ENCODE measurements at places on chromosomes 12 and 14.

GRCh38 chr12:117778656-117779055 is 190.1 kb downstream of the KSR2 start:
- no peak for DNase-seq

GRCh38 chr14:63563370-63564026 is 20.3 kb upstream of the PPP2R5E start:
- no peak for DNase-seq

DNA sequence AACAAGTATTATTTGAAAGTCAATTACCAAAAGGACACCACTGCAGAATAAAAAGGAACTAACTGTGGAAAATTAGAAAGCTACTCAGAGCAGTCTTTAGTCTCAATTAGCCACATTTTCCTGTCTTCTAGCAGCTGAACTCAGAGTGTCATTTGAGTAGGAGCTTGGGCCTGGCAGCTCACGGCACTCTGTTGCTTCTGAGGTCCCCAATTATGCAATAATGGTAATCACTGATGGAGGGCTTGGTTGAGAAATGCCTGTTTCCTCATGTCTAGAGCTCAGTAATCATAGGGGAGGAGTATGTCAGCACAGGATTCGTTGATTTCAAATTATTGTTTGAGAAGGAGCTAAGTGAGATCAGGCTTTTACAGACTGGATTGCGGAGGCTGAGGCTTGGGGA is 108.6 kb downstream of the VRK1 start:
- DNase-seq = no peak

- peak; percentile 83 for DNase-seq
These were observed 16.5 kb downstream of the SELPLG start for GRCh38 chr12:108616941-108617858.

DNA sequence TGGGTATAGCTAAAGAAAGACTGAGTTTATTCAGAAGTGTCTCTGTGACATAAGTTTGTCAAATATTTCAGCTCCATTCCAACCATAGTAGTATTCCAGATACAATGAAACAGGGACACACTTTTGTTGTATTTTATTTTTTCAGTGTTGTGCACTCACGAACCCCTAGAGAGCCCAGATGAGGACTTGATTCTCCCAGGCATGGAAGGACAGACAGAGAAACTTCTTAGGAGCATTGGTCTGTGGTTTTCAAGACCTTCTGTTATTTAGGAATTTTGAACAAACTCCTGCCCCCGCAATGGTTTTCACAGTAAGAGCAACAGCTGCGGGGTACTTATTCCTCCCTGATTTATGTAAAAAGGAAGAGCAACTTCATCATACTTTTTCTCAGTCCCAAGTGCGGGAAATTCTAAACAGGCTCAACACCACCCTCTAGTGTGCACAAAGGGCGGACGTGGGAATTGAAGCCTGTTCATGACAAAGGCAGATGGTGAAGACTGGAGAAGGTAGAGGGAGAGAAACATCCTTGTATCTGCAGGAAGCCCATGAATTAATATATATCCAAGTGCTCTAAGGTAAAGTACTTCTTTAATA is 147.6 kb downstream of the PAH start:
- DNase-seq = peak; percentile 18

DNA sequence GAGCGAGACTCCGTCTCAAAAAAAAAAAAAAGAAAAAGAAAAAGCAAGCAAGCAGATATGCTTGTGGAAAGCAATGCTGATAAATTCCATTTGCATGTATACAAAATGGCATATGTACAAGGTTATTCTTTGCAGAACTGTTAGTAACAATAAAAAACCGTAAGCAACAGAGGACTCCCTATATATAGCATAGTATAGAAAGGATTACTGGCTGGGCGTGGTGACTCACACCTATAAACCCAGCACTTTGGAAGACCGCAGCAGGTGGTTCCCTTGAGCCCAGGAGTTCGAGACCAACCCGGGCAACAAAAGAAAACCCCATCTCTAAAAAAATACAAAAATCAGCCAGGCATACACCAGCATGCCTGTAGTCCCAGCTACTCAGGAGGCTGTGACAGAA is 13.5 kb downstream of the GCN1 start:
- no peak for DNase-seq

DNA sequence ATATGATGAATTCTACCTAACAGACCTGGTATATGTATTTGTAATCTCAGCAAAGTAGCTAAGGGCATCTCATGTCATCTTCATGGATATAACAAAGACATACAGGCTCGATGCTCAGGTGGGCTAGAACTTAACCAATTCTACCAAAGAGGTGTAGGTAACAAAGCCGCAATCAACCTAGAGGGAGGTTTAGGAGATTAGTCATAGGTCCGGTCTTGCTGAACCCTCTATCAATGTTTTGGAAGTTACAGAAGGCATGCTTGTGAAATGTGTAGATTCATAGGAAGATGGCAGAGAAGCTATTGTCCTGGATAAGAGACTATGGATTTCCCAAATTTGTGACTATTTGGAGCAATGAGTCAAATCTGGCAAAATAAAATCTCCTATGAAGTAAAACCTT is 42.6 kb upstream of the SYCP3 start:
- DNase-seq = no peak

GRCh38 chr14:35890308-35890707 is 64.2 kb downstream of the BRMS1L start:
- no peak for DNase-seq

GRCh38 chr14:24991288-24991687 is 58.7 kb downstream of the STXBP6 start:
- no peak for DNase-seq

DNA sequence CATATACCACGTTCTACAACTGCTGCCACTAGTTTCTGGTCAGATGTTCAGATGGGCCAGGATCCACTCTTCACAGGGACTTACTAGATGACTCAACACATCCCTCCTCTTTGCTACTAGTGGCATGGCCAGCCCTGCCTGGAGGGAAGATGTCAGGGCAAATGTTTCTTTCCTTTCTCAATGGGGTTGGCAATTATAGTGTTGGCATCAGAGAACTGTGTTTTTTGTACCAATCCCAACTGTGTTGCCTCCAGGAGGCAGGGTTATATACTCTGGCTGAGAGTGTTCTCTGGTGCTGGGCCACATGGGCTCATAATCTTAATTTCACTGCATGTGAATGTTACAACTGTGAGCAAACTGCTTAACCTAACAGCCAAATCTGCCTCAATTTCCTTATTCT is 69.9 kb upstream of the AVPR1A start:
- DNase-seq = no peak

DNA sequence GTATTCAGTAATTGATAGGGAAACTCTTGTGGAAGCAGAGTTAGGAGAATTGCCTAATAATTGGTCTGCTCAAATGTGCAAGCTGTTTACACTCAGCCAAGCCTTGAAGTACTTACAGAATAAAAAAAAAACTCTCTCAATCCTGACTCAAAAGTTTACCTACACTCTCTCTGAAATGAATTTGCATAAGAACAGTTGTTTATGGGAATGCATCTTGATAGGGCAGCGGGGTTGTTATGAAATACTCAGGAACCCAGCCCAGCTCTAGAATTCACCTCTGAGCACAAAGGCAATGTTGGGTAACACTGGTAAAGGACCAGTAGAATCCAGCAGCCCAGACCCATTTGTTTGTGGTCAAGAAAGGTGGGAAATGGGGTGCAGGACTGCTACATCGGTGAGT is 267.0 kb downstream of the CPNE8 start:
- no peak for DNase-seq

DNA sequence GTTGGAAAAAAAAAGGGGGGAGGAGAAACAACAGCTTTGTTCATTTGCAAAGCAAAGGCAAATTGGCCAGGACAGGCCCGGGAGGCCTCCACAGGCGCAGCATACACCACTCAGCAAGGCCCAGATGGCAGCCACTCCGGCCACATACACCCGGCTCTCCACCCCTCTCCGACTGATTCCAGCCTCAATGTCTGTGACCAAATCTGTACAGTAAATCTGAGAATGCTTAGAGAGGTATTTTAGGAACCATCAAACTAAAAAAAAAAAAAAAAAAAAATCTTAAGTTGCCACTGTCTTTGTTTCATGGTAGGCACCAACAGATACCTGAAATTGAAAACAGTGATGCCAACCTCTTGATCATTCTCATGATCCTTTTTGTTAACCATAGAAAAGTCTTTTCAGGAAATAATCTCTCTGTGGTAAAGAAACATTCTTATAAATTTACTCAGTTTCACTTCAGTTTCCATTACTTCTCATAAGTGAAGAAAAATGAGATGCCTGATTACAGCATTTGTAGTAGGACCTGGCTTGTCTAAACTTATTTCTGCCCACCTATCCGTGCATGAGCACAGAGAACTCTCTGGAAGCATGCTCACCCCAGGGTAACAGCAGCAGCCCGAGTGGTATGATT is 20.2 kb downstream of the VPS37B start:
- DNase-seq = no peak

GRCh38 chr14:36915081-36915480 is 253.4 kb downstream of the PAX9 start:
- no peak for DNase-seq

- DNase-seq = no peak
These were observed 19.7 kb upstream of the CD9 start for GRCh38 chr12:6180268-6181051.

GRCh38 chr12:87660291-87660690 is 368.9 kb downstream of the C12orf50 start:
- DNase-seq = no peak

DNA sequence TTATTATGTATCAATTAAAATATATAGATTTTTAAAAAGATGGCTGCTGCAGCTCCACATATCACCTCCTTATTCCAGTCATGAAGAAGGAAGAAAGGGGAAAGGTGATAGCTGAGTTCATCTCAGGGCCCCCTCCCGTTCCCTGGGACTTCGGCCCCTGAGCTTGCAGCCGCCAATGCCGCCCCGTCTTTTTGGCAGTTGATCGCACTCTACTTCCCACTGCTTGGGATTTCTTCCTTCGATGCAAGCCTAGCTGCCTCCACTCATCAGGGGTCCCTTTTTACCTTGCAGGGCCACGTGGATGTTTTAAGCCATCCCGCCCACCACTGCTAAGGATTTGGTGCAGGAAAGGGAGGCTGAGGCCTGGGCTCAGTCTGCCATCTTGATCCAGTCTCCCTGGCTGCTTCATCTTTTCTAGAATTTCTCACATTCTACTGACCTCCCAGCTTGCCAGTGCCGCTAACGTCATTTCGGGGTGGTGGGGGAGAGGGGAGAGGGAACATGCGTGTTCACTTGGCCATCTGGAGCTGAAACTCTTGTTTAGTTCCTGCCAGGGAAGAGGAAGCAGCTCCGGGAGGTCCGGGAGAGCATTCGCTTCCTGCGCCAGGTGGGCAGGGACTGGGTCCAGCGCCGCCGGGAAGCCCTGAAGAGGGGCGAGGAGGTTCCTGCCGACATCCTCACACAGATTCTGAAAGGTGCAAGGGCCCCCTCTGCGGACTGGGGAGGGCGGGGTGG is 31.3 kb downstream of the CYP46A1 start:
- DNase-seq = no peak

GRCh38 chr12:27610374-27610773 is 85.9 kb upstream of the REP15 start:
- no peak for DNase-seq

DNA sequence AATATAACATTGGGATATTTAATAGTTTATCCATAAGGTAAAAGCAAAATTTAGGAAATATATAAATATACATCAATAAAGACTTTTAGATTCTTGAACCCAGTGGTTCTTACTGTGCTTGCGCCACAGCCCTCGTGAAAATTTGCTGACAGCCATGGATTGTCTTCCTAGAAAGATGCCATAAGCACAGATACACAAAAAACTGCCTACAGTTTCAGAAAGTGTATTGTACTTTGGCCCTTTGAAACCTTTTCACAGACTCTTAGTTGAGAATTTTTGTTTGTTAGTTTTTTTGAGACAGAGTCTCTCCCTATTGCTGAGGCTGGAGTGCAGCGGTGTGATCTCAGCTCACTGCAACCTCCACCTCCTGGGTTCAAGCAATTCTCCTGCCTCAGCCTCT is 28.1 kb downstream of the DEPDC4 start:
- DNase-seq = no peak

DNA sequence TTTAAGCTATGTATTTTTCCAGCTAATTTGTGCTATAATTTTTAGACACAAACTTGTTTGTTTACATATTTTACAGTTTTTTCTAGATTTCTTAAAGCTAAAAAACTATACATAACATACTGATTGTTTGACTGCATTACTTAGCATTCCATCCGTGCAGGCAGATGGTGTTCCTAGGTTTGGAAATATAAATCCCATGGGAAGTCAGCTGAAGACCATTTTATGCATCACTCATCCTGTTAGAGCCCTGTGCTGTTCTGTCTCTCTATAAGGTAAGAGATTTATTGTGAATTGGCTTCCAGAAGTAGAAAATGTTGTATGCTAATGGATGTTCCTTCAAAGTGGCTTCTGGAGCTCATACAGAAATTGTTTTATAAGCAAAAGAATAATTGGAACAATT is 31.1 kb downstream of the RMST start:
- DNase-seq = no peak

- DNase-seq = no peak
These were observed 106.2 kb downstream of the SMOC1 start for GRCh38 chr14:69985463-69985862.

GRCh38 chr14:92263681-92264080 is 59.3 kb upstream of the SLC24A4 start:
- DNase-seq = no peak

DNA sequence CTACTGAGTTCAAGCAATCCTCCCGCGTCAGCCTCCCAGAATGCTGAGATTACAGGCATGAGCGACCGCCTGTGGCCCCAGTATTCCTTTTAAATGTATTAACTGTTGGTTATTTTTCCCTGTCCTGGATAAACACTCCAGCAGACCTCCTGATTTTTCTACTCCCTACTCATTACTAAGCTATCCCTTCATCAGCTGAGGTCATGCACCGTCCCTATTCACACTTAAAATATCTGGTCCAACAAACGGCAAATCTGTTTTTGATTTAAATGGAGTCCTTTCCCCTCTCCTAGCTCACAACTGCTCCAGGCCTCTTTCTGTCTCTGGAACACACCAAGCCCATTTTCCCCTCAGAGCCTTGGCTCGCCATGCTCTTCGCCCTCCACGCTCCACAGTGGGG is 1003.3 kb upstream of the TMEM132C start:
- no peak for DNase-seq

DNA sequence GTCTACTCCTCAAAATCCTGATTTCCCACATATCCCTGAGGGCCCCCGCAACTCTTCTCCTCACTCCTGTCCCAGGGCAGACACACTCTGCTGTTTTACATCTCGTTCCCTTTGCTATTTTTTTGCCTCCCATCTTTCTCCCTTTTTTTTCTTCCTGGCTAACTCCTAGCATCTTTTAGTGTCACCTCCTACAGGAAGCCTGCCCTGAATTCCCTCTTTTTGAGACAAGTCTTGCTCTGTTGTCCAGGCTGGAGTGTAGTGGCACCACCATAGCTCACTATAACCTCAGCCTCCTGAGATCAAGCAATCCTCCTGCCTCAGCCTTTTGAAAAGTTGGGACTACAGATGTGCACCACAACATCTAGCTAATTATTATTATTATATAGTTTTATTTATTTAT is 13.3 kb downstream of the MORN3 start:
- no peak for DNase-seq
